Effector memory CD8-positive, alpha-beta T cell (primary cell): ENCODE measurements at places on chromosomes 1 and 21.

GRCh38 chr1:101199637-101199982, 37.2 kb upstream of the S1PR1 start:
- H3K27me3 ChIP-seq: no peaks in the 10 kb centered on the region
- no peak for DNase-seq
- H3K36me3 ChIP-seq: no peaks in the 10 kb centered on the region

GRCh38 chr1:55848906-55849305, 633.7 kb upstream of the USP24 start:
- H3K27ac ChIP-seq: no peak overlapping the region
- H3K4me3 ChIP-seq: no peak overlapping the region
- H3K27me3 ChIP-seq: peaks cover 20% of the 10 kb centered on the region
- H3K4me1 ChIP-seq: no peaks in the 10 kb centered on the region

GRCh38 chr1:29809446-29810120, 573.3 kb downstream of the PTPRU start:
- H3K27ac ChIP-seq: no peak overlapping the region
- H3K27me3 ChIP-seq: peaks cover 17% of the 10 kb centered on the region
- H3K4me3 ChIP-seq: no peak overlapping the region
- H3K4me1 ChIP-seq: no peaks in the 10 kb centered on the region
- DNase-seq: no peak

GRCh38 chr21:38388203-38388602, 110.1 kb downstream of the ERG start:
- no peak overlapping the region for H3K4me3 ChIP-seq
- DNase-seq: no peak
- H3K27me3 ChIP-seq: peaks cover 9% of the 10 kb centered on the region
- no peaks in the 10 kb centered on the region for H3K36me3 ChIP-seq
- no peaks in the 10 kb centered on the region for H3K4me1 ChIP-seq

DNA sequence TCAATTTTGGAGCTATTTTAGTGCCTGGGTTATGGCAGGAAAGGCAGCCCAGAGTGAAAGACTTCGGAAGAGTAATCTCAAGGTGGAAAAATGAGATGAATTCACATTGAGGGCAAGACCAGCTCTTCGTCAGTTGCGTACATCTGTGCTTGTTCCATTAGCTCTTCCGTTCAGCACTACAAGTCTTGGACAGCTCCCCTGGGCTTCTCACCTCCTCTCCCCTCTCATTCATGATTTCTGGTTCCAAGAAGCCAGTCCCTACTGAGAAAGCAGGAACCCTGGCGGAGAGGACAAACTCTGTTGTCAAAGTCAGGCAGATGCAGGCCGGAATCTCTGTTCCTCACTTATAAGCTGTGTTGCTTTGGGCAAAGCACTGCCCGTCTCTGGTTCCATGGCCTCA, 76.5 kb downstream of the ACTL8 start:
- no peak overlapping the region for H3K4me3 ChIP-seq
- no peak for DNase-seq
- H3K27ac ChIP-seq: no peak overlapping the region
- peaks cover 79% of the 10 kb centered on the region for H3K27me3 ChIP-seq
- H3K4me1 ChIP-seq: no peaks in the 10 kb centered on the region

DNA sequence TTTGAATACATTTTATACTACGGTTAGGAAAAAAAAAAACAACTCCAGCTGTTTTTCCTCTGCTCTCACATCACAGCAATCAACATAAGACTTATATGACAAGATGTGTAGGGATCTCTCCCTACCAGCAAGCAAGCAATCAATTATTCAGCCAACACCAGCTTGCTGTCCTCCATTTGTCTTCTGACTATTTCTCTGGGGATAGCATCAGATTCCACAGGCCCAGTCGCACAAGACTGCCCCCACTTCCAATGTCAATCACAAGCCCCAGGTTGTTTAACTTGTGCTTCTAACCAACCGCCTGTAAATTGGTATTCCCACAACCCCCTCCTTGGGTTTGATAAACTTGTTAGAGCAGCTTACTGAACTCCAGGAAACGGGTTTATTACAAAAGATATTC, 873.1 kb upstream of the TMPRSS15 start:
- DNase-seq: no peak
- H3K27me3 ChIP-seq: no peaks in the 10 kb centered on the region
- no peak overlapping the region for H3K27ac ChIP-seq
- no peaks in the 10 kb centered on the region for H3K36me3 ChIP-seq

GRCh38 chr1:198918920-198919319, 280.1 kb downstream of the PTPRC start:
- no peak overlapping the region for H3K4me3 ChIP-seq
- no peaks in the 10 kb centered on the region for H3K27me3 ChIP-seq
- peaks cover 25% of the 10 kb centered on the region for H3K4me1 ChIP-seq
- no peak for DNase-seq
- H3K36me3 ChIP-seq: no peaks in the 10 kb centered on the region

DNA sequence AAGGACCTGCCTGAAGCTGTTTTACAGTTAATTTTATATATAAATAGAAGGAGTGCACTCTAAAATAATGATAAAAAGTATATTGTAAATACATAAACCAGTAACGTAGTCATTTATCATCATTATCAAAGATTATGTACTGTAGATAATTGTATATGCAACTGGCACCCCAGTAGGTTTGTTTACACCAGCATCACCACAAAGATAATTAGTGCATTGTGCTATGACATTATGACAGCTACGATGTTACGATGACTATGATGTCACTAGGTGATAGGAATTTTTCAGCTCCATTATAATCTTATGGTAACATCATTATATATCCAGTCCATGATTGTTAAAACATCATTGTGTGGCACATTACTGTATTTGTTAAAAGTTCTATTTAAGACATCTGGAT, 185.2 kb downstream of the LBR start:
- no peak overlapping the region for H3K4me3 ChIP-seq
- no peak for DNase-seq
- no peaks in the 10 kb centered on the region for H3K36me3 ChIP-seq
- H3K4me1 ChIP-seq: no peaks in the 10 kb centered on the region
- peaks cover 47% of the 10 kb centered on the region for H3K27me3 ChIP-seq
- H3K27ac ChIP-seq: no peak overlapping the region

- no peak overlapping the region for H3K4me3 ChIP-seq
- peaks cover 39% of the 10 kb centered on the region for H3K36me3 ChIP-seq
- no peak for DNase-seq
- H3K4me1 ChIP-seq: peaks cover 16% of the 10 kb centered on the region
Measured at GRCh38 chr1:109239409-109240068, 9.8 kb upstream of the CELSR2 start.

GRCh38 chr1:161978011-161978790, 45.5 kb downstream of the OLFML2B start:
- H3K27me3 ChIP-seq: peaks cover 19% of the 10 kb centered on the region
- H3K36me3 ChIP-seq: no peaks in the 10 kb centered on the region
- H3K4me1 ChIP-seq: no peaks in the 10 kb centered on the region

- H3K4me3 ChIP-seq: no peak overlapping the region
- no peak for DNase-seq
- no peak overlapping the region for H3K27ac ChIP-seq
- no peaks in the 10 kb centered on the region for H3K4me1 ChIP-seq
- H3K27me3 ChIP-seq: peaks cover 68% of the 10 kb centered on the region
- no peaks in the 10 kb centered on the region for H3K36me3 ChIP-seq
Measured at GRCh38 chr1:178951600-178951999, 74.1 kb upstream of the FAM20B start.

DNA sequence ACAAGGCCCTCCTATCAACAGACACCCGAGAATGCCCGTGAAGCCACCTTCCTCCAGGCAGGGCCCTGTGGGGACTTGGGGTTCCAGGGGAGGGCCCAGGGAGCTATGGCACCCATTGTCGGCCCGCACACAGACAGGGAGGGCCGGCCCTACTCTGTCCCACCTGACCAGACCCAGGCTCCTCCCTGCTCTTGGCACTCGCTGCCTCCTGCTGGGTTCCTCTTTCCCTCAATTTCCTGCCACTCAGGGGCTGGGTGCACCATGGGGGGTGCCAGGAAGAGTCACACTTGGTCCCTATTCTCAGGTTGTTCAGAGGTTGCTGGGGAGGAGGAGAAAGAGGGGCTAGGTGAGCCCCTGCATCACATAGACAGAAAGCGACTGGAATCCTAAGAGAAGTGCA, 8.0 kb upstream of the OXCT2 start:
- peaks cover 2% of the 10 kb centered on the region for H3K4me1 ChIP-seq
- H3K4me3 ChIP-seq: no peak overlapping the region
- no peaks in the 10 kb centered on the region for H3K27me3 ChIP-seq
- H3K27ac ChIP-seq: no peak overlapping the region

DNA sequence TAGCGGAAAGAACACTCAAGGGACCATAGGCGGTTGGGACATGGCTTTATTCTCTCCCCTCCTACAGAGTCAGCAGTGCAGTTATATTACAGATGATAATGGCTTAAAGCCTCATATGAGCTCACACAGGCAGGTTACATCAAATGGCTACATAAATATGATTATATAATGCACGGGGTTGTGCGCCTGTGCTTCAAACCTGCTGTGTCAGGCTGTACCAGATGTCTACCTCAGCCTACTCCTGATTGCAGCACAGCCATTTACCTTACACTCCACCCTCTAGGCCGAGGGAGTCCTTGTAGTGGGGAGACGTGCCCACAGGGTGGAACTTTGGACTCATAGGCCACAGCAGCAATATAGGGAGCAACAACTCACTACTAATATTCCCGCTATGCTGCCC, 16.4 kb upstream of the TBX19 start:
- H3K27me3 ChIP-seq: no peaks in the 10 kb centered on the region
- DNase-seq: no peak
- peaks cover 17% of the 10 kb centered on the region for H3K4me1 ChIP-seq
- peaks cover 7% of the 10 kb centered on the region for H3K36me3 ChIP-seq
- no peak overlapping the region for H3K4me3 ChIP-seq

DNA sequence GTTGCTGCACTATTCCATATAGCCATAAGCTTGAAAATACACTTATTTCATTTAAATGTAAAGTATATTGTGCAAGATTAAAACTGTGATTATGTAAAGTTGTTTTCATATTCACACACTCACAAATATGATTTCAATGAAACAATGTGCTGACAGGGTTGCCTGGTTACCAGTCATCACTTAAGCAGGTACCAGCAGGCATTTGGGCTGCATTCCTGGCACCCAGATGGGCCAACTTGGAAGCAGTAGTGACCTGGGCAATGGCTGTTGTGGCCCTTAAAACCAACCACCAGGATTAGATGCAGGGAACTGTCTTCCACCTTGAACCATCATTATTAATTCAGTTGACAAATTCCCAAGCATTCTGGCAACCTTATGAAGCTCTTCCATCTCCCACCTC, 45.0 kb upstream of the RASAL2 start:
- H3K4me1 ChIP-seq: no peaks in the 10 kb centered on the region
- H3K27ac ChIP-seq: no peak overlapping the region
- no peak overlapping the region for H3K4me3 ChIP-seq
- DNase-seq: no peak
- no peaks in the 10 kb centered on the region for H3K27me3 ChIP-seq
- H3K36me3 ChIP-seq: no peaks in the 10 kb centered on the region

DNA sequence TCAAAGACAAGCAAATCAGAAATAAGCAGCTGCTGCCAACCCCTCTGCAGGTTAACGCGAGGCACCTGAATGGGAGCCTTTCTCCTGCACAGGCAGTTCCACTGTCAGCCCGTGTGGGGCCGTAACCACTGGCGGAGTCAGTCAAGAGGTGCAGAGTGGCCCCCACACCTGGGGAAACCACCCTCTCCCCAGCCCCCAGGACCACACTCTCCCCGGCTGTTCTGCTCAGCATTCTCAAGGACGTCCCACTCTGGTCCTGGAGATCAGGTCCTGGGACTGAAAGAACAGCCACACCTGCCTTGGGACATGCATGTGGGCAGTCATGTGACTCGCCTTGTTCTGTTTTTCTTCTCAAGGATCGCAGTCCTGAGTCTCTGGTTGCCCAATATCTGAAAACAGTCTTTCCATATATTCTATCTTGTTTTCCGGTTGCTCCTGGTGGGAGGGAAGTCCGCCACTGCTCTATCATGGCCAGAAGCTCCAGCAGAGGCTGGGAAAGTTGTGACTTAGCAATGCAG, 252.5 kb downstream of the PTPRU start:
- no peak overlapping the region for H3K27ac ChIP-seq
- no peaks in the 10 kb centered on the region for H3K36me3 ChIP-seq
- H3K27me3 ChIP-seq: peaks cover 52% of the 10 kb centered on the region

DNA sequence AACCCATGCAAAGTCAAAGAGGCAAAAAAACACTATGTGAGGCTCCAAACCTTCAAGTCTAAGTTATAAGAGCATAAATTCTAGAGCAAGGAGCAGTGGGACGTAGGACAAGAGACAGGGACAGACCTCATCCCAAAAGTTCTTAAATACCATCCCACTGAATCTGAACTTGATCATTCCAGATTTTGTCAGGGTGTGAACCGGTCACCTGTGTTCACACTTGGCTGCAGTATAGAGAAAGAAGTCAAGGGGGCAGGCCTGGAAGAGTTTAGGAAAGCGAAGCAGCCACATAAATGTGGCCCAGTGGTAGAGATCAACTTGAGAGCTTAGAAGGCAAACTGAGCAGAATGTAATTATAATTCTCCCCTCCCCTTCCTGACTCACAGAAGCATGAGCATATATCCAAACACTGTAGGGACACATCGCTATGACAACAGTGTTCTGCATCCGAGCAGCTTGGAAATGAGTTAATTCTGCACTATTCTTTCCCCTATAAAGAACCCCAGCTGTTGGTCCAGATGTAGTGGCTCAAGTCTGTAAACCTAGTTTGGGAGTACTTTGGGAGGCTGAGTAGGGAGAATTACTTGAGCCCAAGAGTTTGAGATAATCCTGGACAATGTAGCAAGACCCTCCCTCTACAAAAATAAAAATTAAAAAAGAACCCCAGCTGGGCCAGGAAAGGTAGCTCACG, 2.7 kb downstream of the AKR7A2 start:
- DNase-seq: no peak
- H3K27ac ChIP-seq: no peak overlapping the region
- no peak overlapping the region for H3K4me3 ChIP-seq
- H3K27me3 ChIP-seq: no peaks in the 10 kb centered on the region

- no peaks in the 10 kb centered on the region for H3K27me3 ChIP-seq
- peaks cover 28% of the 10 kb centered on the region for H3K4me1 ChIP-seq
- no peak for DNase-seq
- no peak overlapping the region for H3K4me3 ChIP-seq
- H3K36me3 ChIP-seq: peaks cover 3% of the 10 kb centered on the region
- H3K27ac ChIP-seq: no peak overlapping the region
Measured at GRCh38 chr1:193192586-193192985, 6.2 kb upstream of the B3GALT2 start.

DNA sequence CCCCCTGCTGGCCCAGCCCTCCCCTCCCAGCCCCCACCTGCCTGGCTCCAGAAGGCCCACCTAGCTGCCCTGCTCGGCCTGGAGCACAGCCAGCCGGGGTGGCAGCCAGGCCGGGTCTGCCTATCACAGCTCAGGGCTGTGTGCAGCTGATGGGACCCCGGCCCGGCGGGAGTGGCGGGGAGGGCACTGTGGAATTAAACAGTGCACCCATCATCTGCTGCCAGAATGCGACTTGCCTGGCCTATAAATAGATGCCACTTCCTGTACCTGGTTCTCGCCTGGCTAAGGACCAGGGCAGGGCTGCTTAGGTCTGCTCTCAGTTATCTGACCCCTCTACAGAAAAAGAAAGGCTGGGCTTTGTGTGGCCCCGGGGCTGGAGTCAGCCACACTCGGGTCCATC, 98.2 kb upstream of the VAMP3 start:
- no peak overlapping the region for H3K4me3 ChIP-seq
- peaks cover 4% of the 10 kb centered on the region for H3K4me1 ChIP-seq
- no peak for DNase-seq
- H3K27me3 ChIP-seq: peaks cover 18% of the 10 kb centered on the region
- H3K36me3 ChIP-seq: peaks cover 4% of the 10 kb centered on the region
